Stimulated activated CD4-positive, alpha-beta T cell treated with anti-CD3 and anti-CD28 coated beads, Interleukin-1b, Interleukin-23, amount 100 ng/mL, for 24 hours (primary cell): ENCODE measurements at places on chromosomes 7 and 10.

GRCh38 chr10:118545381-118545780 lies 50.1 kb downstream of the PRLHR start:
- no peak for DNase-seq

DNA sequence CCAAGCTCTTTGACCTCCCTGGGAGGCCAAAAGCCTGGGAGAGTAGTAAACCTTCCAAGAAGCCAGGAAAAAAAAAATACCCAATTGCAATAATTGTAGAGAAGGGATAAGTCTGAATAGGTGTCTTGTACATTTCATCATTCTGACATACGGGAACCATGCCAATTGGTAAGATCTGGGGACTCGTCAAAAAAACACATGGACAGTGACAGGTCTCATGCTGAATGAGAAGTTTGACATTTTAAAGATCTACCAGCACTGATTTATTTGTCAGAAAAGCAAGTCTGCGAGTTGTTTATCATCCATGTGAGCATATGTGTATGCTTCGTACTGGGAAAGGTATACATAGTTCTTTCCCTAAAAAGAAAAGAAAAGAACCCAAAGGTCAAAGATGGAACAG lies 4.1 kb upstream of the ITGA8 start:
- no peak for DNase-seq

DNA sequence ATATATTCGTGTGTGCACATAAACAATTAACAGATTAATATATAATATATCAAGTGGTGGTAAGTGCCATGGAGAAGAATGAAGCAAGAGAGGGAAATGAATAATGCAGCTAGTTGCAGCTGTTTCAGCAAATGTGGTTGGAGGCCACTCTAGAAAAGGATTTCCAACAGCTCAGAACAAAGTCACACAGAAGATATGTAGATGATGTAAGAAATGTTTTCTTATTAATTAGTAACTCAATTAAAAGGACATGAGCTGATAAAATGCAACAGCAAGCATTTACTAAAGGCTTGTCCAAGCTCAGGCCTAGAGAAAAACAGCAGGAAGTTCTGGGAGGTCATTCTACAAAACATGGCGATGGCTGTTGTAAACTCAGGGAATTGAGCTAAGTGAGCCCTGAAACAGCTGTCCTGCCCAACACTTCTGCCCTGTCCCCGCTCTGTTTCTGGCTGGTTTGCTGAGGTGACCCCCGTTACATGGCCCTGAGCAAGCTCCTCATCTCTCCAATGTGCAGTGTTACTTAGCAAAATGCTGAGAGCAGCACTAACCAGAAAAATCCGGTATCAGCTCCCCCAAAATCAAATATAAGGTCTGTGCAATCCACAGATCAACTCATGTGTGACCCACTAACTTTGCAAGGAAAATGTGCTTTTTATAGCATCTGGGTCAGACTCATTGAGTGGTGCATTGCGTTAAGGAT lies 23.4 kb upstream of the C10orf67 start:
- no peak for DNase-seq

DNA sequence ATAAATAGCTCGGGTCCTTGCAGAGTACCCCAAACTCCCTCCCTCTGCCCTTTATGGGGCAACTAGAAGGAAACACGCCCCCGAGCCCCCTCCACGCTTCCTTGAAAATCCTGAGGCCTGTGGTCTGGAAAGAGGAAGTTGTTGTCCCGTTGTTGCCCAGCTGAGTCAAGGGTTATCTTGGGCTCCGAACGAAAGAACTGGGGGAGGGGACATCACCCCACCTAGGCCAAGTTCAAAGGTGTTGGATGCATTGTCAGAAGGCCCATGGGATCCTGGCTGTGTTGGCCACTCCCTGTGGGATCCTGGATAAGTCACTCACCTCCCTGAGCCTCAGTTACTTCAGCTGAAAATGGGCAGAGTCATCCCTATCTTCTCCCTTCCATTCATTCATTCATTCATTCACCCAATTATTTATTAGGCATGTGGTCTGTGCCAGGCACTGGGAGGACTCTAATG lies at the start of gene CCL24:
Gene CCL24 (minus strand): TSS at position 26 of the 456 bp plus-strand sequence. CDS start 91 bp downstream, outside the sequence.
- no peak for DNase-seq

- no peak for DNase-seq
Measured at GRCh38 chr10:51047857-51048256, 26.4 kb upstream of the PRKG1 start.

DNA sequence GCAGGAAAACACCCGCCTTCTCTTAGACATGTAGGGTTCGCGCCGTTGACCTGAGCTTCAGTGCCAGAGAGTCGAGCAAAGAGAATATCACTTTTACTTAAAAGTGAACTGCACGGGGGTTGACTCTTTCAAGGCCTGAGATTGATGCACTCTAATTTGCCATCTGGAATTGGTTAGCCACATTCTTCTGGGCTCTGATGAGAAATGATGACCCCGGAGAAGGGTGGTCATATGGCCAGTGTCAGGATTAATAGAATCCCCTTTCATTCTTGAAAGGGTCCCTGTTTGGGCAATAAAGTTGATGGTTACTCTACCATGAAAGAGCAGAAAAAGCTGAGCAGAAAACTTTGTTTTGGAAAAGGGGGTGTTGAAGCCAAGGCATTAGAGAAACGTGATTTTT lies 31.2 kb downstream of the GRK5 start:
- no peak for DNase-seq

- DNase-seq = no peak
Measured at GRCh38 chr10:50392966-50393718, 141.8 kb upstream of the ASAH2 start.

- no peak for DNase-seq
Measured at GRCh38 chr10:10819206-10819856, 198.3 kb upstream of the CELF2 start.

GRCh38 chr7:45593877-45594276 lies 19.7 kb downstream of the ADCY1 start:
- DNase-seq = no peak

DNA sequence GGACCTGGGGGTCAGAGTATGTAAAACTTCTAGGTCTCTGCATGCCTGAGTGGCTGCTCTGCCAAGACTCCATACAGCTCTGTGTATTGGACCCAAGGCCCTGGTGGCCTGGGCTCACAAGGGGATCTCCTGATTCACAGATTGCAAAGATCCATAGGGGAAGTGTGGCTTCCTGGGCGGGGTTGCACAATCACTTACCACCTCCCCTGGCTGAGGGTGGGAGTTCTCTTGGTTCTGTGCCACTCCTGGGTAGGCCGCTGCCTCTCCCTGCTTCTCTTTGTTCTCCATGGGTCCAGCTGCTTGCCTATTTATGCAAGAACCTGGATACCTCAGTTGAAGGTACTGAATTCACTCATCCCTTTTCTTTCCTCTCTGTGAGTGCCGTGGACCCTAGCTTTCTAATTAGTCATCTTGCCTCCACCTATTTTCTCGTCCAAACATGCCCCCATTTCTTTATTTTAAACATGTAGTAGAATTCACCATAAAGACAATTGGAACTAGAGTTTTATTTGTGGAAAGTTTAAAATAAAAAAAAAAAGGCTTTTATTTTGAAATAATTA lies 18.5 kb upstream of the AGR3 start:
- no peak for DNase-seq

- no peak for DNase-seq
Measured at GRCh38 chr7:44632196-44632595, 25.8 kb downstream of the OGDH start.

DNA sequence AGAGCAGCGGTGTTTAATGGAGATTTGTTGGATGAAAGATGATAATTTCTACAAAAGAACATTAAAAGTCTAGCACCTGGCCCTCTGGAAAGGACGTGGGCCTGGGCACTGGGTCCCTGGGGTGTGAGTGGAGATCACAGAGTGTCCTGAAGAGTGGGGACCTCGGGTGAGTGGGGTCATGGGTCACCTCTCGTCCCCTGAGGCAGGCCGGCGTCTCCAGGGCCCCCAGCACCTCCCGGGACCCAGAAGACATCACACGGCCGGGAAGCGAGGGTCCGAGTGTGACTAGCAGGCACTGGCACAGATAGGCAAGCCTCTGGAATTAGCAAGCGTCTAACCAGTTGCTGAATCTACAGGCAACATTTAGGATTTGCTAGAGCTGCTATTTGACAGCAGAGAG lies 257.2 kb downstream of the MAD1L1 start:
- DNase-seq = no peak

DNA sequence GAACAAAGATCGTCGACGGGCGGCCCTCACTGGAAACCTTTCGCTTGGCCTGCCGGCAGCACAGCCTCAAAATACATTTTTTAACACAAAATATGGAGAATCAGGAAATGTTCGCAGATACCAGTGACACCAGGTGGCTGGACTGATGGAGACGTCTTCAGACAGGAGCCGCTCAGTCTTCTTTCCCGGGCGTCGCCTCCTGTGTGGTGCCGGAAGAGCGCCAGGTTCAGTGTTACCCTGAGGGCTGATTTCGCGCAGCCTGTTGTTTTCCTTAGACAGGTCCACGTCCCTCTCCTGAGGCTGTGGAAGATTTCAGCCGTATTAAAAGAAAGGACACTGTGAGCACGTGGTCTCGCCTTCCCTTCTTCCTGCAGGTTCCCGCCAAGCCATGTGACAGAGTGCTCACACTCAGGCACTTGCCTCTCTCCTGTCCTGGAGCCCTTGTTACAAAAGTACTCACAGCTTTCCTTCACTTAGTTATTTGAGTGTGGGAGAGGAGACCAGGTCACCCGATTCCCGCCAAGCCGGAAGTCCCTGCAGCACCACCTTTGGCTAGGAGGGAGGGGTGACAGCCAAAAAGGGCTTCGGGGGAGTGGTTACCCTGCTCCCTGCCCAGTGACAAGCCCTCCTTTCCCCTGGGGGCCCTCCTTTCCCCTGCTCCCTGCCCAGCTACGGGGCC lies 21.7 kb upstream of the PWWP2B start:
- DNase-seq = no peak

GRCh38 chr7:34845666-34846361 lies 187.8 kb downstream of the NPSR1 start:
- DNase-seq = no peak

GRCh38 chr7:44306606-44307005 lies 18.8 kb downstream of the CAMK2B start:
- DNase-seq = no peak

GRCh38 chr10:55793024-55793423 lies 568.0 kb downstream of the ZWINT start:
- DNase-seq = no peak

DNA sequence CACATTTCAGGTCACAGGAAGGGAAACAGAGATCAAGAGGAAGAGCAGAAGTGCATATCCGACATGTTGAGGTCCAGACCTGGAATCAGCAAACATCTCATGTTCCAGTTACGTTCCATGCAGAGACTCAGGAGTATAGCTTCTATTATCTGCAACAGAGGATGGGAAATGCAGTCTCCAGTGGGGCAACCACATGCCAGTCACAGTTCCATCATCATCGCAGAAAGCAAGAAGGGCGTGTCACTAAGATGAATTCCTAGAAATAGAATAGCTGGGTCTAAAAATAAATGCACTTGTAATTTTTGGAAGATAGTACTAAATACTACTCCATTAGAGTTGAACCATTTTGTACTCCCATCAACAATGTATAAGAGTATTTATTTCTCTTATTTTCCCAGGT lies 133.2 kb upstream of the MDFIC start:
- DNase-seq = no peak

- DNase-seq = no peak
Measured at GRCh38 chr10:18918532-18918931, 130.1 kb upstream of the MALRD1 start.

- DNase-seq = no peak
Measured at GRCh38 chr7:38375453-38375852, 102.0 kb upstream of the TARP start.

DNA sequence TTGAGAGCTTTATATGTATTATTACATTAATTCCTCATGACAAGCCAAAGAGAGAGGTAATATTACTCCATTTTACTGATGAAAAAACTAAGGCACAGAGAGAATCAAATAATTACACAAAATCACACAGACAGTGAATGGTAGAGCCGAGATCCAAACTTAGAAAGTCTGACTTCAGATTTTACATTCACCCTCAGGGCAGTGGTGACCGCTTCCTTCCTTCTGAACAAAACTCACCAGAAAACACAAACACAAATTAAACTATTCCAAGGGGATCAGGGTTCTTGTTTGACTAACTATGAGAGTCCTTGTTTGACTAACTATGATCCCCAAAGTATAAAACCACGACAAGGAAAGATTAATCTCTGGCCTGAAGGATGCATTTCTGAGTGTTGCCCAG lies 67.9 kb upstream of the PTN start:
- DNase-seq = no peak

DNA sequence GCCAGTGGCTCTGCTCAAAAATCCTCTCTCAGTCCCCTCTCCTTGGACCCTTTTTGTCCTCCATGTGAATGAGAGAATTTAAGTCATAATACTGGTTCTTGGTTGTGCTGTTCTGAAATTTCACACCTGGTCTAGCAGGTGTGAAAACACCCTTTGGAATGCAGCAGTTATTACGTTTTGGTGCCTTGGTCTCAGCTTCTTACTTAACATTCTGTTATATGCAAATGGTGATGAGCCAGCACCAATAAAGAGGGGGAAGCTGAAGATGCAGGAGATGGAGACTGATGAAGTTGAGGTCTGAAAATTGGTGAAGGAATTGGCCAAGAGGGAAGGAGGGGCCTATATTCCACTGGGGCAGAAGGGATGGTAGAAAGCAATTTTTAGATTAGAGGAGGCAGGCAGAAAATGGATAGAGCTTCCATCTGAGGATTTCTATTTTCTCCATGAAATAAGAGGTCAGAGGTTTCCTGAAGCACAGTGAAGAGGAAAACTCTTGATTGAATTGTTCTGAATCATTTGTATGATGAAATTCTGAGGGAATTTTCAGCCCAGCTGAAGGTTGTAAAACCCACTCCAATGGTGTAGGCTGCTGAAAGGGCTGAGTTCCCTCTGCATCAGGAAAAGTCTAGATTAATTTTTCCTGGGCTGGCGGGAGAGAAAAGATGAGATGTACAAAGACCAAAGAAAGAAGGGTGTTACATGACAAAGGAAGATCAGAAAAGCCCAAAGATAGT lies 94.0 kb upstream of the FAM180A start:
- DNase-seq = no peak

- DNase-seq = no peak
Measured at GRCh38 chr7:47991270-47991669, 11.9 kb upstream of the HUS1 start.

GRCh38 chr7:96349572-96349971 lies 27.7 kb upstream of the SLC25A13 start:
- DNase-seq = no peak

- DNase-seq = no peak
Measured at GRCh38 chr7:93945756-93946535, 24.4 kb downstream of the GNG11 start.

GRCh38 chr7:128937647-128938543 lies at the start of gene IRF5:
IRF5 (plus strand) TSS chr7:128937927; CDS start chr7:128942082, 4,155 bp downstream.
- no peak for DNase-seq

DNA sequence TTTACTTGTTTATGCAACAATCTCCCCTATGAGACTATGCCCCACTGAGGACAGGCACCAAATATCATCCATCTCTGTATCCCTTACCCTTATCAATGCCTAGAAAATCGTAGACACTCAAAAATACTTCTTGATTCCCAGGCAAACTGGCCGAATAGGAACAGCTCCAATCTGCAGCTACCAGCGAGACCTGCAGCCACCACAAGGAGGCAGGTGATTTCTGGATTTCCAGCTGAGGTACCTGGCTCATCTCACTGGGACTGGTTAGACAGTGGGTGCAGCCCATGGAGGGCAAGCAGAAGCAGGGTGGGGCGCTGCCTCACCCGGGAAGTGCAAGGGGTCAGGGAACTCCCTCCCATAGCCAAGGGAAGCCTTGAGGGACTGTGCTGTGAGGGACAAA lies 10.8 kb upstream of the PPP1R3C start:
- no peak for DNase-seq
